ENCODE measurements at places on chromosomes 2 and 18.

DNA sequence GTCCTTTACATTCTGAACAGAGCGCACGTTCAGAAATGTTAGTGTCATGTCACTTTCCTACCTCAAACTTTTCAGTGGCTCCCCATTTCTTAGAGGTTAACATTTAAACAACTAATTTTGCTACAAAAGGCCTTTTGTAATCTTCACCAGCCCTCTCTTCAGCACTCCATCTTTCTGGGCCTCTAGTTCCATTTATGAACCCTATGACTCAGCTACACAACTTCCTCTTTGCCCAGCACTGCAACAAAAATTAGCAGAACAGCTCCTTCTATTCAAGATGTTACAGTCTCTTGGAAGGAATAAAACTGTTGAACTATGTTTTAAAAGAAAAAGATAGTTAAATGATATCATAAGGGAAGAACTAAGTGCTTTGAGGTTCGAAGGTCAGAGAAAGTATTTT, 139.9 kb downstream of the VWC2L start:
- DNase-seq = no peak

- no peak for DNase-seq
Measured at GRCh38 chr2:113697516-113697915, 58.9 kb downstream of the SLC35F5 start.

DNA sequence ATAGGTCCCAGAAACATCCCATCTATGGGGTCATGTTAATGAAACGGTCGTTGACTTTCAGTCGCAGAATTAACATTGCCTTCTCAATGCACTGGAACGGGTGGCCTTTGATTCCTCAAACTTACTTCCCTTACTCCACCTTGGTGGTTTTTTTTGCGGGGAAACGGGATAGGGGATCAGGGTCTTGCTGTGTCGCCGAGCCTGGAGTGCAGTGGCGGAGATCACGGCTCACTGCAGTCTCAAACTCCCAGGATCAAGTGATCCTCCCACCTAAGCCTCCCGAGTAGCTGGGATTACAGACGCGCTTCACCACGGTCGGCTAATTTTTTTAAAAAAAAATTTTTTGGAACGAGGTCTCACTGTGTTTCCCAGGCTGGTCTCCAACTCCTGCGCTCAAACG, 754 bp downstream of the ATG16L1 start:
- DNase-seq = no peak

DNA sequence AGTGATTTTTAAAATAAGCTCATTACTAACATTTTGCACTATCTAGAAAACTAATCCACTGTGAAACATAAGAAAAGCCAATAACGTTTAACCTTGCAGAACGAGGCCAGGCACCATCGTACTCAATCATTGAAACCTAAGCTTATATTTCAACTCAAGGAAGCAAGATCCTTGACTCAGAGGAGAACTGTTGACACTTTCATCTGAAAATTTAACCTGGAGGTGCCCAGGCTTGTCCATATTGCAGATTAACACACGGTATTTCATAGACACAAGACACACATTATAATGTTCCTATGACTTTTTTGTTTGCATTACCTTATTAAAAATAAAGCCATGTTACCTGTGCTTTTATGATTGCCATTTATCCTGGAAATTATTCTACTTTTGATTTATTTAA, 89.6 kb downstream of the ZNF385B start:
- no peak for DNase-seq

- no peak for DNase-seq
Measured at GRCh38 chr2:218020966-218021535, 18.3 kb upstream of the TNS1 start.

- DNase-seq = no peak
Measured at GRCh38 chr2:70696142-70696541, 71.9 kb downstream of the ADD2 start.

DNA sequence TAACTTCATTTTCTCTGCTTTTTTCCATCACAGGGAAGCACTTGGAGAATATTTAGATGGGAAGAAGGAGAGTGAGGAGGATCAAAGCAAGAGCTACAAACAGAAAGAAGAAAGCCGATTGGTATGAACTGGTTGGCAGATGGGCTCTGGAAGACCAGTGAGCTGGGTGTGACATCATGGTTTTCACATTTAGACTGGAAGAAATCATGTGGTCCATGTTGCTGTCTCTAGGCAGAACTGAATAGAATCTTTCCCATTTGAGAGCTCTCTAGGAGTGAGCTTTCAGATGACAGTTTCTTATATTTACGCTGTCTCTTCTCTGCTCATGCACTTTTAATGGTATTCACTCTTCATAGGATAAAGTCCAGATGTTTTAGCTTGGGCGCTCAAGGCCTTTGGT, 12.6 kb downstream of the DRC1 start:
- no peak for DNase-seq

- no peak for DNase-seq
Measured at GRCh38 chr2:160890667-160891352, 269.4 kb upstream of the TANK start.

DNA sequence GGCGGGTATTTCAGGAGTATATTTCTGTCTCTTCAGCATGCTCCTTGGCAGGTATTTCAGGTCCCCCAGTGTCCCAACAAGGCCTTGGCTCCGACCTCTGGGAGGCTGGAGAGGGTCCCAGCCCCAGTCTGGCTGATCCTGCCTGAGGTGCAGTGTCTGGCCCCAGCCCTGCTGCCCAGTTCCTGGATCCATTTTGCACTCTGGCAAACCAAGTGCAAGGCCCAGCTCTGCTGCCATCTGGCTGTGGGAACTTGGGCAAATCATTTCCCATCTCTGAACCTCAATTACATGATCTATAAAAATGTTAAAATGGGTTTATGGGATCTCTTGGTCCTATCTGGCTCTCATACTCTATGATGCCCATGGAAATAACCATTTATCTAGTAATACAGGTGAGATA, 63.6 kb downstream of the ZBTB7C start:
- DNase-seq = no peak

DNA sequence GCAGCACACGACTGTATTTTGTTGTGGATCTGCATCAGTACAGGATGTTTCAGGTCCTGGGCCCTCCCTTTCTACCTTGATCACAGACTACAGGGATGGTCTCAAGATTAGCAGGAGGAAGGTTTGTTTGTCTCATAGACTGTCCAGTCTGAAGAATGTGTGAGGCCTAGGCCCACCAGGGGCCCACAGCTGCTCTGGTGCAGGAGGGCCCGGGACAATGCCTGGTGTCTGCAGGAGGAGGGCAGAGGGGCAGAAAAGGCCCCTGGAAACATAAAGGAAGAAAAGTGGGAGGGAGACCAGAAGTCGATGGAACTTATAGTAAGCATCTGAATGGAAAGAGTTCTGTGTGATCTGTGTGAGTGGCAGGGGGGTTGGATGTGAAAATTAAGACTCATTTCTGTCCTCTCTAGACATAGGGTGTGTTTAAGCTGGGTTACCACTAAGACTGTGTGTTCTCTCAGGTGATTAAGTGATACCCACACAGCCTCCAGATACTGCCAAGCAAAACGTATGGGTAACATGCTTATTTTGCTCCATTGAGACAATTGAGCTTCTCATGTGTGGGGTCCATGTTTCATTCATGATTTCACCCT, 33.4 kb upstream of the LPIN2 start:
- DNase-seq = no peak

- no peak for DNase-seq
Measured at GRCh38 chr2:223093436-223094241, 41.6 kb downstream of the KCNE4 start.

DNA sequence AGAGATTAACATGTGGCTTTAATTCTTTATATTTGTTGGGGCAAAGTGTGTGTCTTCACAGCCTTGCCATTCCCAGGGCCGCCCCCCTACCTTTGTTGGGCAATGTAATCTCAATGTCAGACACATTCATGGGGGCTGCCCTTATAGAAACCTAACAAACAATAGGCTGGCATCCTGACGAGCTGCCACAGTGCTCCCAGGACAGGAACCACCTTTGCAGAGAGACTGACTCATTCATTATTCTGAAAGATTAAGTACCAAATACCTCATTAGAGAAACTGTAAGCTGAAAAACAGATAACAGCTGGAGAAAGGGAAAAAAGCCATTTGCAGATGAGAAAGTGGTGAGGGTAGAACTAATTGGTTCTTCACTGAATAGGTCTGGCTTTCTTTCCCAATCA, 1587.5 kb upstream of the PIK3C3 start:
- DNase-seq = no peak

DNA sequence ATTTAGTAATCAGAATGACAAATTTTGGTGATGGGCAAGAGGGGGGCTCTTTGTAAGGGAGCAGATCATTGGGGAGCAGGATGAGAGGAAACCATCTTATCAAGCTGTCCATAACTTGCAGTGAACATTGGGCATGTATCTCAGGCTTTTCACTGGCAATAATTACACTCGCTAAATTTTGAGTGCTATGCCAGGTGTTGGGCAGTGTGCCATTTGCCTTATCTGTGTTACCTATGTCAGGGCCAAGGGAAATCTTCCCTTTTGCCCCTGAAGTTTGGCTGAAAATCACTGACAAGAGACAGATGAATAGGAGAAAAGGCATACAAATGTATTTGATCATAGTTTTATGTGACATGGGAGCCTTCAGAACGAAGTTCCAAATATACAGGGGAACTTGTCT, 39.0 kb downstream of the NOSTRIN start:
- DNase-seq = no peak

GRCh38 chr2:66303471-66303870, 131.5 kb upstream of the MEIS1 start:
- DNase-seq = no peak

- DNase-seq = no peak
Measured at GRCh38 chr2:54318821-54319220, 62.8 kb upstream of the TSPYL6 start.

- DNase-seq = no peak
Measured at GRCh38 chr2:71886241-71886640, 261.4 kb downstream of the CYP26B1 start.

GRCh38 chr2:19787134-19787533, 114.6 kb downstream of the TTC32 start:
- no peak for DNase-seq

GRCh38 chr18:67608191-67608590, 91.7 kb upstream of the DSEL start:
- no peak for DNase-seq

- DNase-seq = no peak
Measured at GRCh38 chr18:37231251-37231650, 334.3 kb downstream of the CELF4 start.

DNA sequence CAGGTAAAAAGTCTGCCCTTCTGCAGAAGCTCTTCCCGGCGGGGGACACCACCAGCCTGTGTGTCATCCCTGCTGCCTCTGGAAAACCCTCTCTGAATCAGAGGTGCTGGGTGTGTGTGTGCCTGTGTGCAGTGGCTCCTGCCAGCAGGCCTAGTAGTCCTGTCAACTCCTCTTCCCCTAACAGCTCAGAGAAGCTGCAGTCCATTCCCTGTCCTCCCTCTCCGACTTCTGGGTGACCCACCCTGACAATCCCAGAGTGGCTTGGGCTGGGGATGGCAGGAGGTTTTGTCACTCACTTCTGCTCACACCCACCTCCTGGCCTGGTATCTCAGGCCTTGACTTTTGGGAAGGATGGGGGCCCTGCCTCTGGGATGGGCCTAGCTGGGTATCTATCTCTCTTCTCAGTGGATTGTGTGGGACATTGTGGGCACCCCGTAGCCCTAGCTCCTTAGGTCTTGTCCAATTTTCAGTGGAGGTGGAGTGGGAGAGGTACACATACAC, 2.3 kb downstream of the WNT10A start:
- no peak for DNase-seq

- no peak for DNase-seq
Measured at GRCh38 chr2:114752425-114752824, 310.0 kb downstream of the DPP10 start.

DNA sequence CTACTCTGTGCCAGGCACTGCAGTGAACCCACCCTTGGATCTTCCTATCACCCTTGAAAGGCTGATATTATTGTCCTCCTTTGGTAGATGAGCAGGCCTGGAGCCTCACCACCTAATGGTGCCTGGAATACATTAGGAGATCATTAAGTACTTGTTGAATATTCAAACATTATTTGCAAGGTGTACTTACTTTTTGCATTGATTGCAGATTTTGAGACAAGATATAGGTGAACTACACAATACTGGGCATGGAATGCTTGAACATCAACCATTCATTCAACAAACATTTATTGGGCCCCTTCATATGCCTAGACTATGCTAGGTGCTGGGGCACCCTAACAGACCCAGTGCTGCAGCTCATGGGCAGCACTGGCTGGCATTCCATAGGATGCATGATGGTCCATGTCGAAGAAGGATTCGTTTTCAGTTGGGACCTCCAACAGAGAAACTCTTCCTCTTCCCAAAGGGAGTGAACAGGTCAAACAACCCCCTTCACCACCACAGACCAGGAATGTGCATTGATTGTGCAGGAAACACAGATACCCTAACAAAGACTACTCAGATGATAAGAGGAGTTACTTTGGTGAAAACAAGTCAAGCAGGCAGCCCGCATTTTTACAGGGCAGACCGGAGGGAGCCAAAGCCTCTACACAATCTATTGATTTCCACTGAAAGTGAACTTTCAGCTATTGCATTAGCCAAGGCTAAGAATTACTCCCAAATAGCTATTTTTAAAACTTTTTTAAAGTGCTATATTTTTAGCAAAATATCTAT, 149.6 kb upstream of the SH3BP4 start:
- no peak for DNase-seq

GRCh38 chr18:60122339-60122738, 222.5 kb downstream of the PMAIP1 start:
- no peak for DNase-seq
